Stimulated activated CD8-positive, alpha-beta memory T cell treated with anti-CD3 and anti-CD28 coated beads, Interleukin-12 subunit alpha, Interleukin-12 subunit beta, amount 100 ng/mL, for 4 hours (primary cell): ENCODE measurements at places on chromosomes 11 and 22.

- no peak for DNase-seq
Observed at GRCh38 chr11:96326959-96327358, 16.0 kb downstream of the MAML2 start.

DNA sequence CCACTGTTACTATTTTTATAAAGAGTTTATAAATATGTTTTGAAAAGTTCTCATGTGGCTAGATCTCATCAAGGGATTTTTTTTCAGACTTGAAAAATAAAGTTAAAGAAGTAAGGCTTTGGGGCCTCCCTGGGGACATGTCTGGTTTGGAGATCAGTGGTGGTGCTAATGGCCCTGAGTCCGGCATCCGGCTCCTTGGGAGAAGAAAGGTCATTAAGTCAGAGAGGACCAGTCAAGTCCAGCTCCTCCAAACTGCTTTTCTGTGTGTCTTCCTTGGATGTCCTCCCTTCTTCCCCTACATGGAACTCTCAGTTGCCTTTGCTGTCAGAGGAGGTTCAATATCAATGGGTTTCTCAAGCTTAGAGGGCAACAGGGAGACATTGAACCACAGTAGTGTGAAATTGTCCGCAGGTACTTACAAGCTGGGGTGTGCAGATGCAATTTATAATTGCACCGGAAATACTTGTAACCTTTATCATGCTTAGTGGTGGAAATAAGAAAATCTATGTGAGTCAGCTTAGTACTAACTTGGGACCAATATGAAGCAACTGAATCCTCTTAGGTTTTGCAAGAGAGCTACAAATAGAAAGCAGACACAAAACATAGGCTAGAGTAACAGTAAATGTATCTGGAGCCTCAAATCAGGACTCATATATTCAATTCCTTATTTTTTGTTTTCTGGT lies 144.3 kb downstream of the TEAD1 start:
- DNase-seq = no peak

GRCh38 chr11:45348729-45349128 lies 62.6 kb upstream of the SYT13 start:
- DNase-seq = no peak

- no peak for DNase-seq
Observed at GRCh38 chr11:7414973-7415817, 70.1 kb upstream of the OLFML1 start.

DNA sequence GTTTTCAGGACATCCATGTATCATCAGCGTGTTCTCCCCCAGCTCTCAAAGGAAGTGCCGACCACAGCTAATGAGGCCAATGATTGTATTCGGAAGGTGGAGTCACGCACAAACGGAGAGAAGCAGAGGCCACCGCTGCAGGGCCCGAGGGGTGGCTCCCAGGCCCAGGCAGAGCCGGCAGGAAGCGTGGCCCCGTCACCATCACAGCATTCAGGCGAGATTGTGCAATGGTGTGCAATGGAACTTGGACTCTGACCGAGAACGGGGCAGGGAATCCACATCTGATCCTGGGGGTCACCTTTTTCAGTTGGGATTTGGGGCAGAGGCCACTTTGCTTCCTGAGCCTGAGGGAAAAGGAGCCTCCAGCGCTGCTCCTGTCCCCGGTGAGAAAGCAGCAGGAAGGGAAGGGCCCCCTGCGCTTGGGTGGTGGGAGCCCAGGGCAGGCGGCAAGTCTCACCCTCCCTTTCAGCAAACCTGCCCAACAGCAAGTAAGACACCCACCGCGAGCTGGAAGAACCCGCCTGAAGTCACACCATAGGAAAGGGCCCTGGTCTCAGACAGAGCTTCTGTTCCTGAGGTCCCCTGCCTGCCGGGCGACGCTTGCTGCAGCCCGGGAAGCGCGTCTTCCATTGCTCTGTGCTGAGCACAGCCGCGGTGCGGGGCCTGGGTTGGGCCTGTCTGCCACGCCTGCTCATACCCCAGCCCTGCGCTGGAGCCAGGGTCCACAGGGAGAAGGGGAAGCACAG lies 1430.7 kb downstream of the BRD1 start:
- DNase-seq = no peak

- no peak for DNase-seq
Observed at GRCh38 chr11:116958246-116958645, 120.8 kb upstream of the APOA1 start.

DNA sequence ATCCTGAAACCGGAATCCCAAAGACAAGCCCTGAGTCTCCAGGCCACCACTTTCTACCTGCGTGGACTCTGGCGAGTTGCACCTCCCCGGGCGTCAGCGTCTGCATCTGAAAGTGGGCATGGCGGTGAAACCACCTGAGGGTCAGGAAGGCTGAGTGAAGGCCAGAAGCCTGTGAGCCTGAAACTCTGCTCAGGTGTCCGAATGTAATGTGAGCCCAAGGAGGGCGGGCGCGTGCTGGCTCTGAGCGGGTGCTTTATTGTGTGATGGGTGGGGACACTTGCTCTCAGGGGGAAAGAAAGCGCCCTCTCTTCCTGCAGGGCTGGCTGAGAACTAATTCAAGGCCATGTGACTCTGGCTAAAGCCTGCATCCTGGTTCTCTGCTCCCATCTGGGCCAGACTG lies 135.6 kb downstream of the ST3GAL4 start:
- no peak for DNase-seq

DNA sequence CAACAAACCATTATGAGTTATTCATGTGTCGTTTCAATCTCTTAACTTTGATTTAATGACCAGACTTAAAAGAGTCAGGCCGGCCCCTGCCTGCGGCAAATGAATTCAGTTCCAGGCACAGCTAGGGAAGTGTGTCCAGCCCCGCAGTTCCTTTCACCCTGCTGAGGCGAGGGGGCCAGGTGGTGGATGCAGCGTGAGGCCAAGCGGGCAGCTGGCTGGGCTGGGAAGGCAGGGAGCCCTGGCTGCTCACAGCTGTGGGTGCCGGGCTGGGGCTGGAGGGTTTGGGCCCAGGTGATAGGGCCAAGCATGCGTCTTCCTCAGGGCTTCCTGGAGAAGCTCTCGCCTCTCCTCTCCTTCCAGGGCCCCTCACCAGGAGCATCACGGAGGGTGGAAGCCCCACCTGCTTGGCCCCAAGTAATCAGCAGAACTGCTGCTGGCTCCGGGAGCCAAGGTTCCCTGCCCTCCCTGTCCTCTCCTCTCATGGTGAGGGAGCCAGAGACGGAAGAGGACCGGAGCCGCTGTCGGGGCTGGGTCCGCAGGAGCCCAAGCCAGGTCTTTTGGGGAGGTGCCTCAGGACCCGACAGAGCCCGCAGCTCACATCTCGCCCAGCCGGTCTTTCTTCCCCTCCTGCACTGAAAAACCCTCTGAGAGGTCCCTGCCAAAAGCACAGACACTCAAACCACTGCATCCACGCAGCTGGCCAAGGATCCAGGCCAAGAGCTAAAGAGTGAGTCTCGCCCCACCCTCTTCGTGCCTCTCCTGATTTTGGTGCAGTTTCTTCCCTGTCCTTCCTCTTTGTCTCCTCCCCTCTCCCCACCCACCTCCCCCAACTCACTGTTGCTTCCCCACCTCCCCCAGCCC lies 97.0 kb downstream of the ST3GAL4 start:
- DNase-seq = no peak

DNA sequence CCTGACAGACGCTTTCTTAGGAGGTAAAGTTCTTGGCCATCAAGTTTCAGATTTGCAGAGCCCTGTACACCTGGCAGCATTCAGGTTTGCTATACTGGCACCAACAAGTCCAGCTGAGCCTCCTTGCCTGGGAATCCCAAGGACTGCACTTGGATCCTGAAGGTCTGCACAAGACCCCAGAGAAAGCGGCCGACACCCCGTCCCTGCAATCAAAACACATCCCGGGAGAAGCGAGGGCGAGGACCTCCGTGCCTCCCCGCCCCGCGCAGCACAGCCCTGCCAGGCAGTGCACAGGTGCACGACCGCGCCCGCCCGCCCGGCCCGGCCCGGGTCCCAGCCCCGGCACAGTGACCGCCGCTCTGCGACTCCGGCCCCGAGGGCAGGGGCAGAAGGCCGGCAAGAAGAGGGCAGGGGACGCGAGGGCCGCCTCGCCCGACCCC lies 559 bp downstream of the MRTFA start:
- no peak for DNase-seq

GRCh38 chr11:30225642-30226041 lies 5.2 kb upstream of the FSHB start:
- no peak for DNase-seq

GRCh38 chr11:1227551-1228100 lies 4.8 kb downstream of the MUC5B start:
- no peak for DNase-seq

- DNase-seq = no peak
Observed at GRCh38 chr11:4183410-4184057, 88.9 kb downstream of the RRM1 start.

GRCh38 chr11:126347751-126348668 lies 7.5 kb upstream of the ST3GAL4 start:
- DNase-seq = no peak

DNA sequence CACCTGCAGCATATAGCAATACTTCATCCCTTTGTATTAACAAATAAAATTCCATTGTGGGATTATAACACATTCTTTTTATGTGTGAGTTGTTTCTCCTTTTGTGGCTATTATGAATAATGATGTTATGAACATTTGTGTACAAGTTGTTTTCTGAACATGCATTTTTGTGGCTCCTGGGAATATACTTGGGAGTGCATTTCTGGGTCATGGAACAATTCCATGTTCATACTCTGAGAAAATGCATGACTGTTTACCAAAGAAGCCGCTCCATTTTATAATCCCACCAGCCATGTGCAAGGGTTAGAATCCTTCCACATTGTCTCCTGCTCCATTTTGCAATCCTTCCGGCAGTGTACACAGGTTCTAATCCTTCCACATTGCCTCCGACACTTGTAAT lies 713.8 kb downstream of the TBC1D22A start:
- no peak for DNase-seq

GRCh38 chr11:113647108-113647507 lies 59.0 kb downstream of the TMPRSS5 start:
- no peak for DNase-seq
